Caki2 (cell line): ENCODE measurements at places on chromosomes 13 and 19. TPM values are rescaled to one million over a fixed set of nuclear protein-coding genes. Genes with fewer than 3 reads are reported as not detected.

IL27RA gene
- total RNA-seq, result 8.6 and 15.6 TPM in 2 replicates

NLRP5 gene
- total RNA-seq, result not detected in 2 replicates

USF2 gene
- 111 and 128 TPM in 2 replicates for total RNA-seq

ARGLU1 gene
- 23.5 and 53.1 TPM in 2 replicates for total RNA-seq

SULT2A1 gene
- total RNA-seq, result not detected in 2 replicates

A1BG gene
- 1.1 and 1.9 TPM in 2 replicates for total RNA-seq

KCTD4 gene
- 2.2 and 5.0 TPM in 2 replicates for total RNA-seq

RYR1 gene
- total RNA-seq, result under 0.01 TPM in 1 of 2 replicates, not detected in the other

TMC4 gene
- total RNA-seq, result not detected in 2 replicates
